ENCODE measurements at places on chromosomes 16 and 17.
A peak's percentile ranks its signal among the peaks of the same experiment; 100 is the strongest.

- DNase-seq: no peak
These were observed 15.9 kb downstream of the C1QTNF1 start for GRCh38 chr17:79039886-79040285.

DNA sequence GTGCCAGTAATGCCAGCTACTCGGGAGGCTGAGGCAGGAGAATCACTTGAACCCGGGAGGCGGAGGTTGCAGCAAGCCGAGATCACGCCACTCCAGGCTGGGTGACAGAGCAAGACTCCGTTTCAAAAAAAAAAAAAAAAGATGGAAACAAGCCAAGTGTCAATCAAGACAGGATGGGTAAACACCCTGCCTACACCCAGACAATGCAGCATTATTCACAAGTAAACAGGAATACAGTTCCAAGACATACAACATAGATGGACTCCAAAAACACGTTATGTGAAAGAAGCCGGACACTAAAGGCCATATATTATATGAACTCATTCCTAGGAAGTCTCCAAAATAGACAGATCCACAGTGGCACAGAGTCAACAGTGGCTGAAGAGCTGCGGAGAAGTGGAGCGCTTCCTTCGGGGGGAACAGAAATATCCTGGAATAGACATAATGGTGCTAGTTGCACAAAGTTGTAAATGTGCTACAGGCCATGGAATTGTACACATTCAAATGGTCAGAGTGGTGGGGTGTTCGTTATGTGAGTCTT lies 33.9 kb downstream of the ANKRD11 start:
- DNase-seq: no peak

- no peak for DNase-seq
These were observed 161.5 kb downstream of the FTO start for GRCh38 chr16:53865494-53865863.

DNA sequence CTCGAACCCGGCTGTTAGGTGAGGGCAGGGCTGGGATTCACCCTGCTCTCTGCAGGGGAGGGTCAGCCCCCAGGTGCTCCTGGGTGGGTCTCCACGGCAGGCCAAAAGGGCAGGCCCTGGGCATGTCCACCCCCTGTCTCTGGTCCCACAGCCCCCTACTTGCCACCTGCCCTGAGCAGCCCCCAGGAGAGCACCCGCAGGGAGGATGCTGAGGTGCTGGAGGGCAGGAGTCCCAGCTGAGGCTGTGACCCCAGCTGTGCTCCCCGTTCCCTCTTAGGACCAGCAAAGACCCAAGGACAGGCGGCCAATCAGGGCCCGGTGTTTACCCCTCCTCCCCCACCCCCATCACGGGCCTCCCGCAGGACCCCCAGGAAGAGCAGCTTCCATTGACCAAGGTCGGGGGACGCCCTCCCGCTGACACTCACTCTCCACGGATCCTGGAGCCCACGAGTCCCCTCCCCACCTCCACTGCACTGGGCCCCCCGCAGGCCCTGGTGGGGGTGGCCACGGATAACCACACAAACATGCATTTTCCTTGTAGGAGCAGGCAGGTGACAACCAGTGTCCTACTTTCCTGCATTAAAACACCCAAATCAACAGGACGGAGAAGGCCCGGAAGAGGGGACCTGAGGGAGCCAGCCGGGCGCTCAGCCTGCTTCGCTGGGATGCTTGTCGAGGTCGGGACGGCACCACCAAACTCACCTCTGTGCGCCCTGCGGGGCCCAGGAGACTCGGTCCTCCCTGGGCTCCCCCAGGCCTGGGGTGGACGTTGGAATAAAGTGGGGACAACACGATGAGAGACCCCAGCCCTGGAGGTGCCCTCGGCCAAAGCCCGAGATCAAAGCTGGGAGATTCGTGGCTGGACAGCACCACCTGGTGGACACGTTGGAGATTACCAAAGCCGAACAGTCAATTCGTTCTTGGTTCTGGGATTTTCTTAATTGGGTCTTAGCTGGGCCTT lies 22.5 kb upstream of the ENPP7 start:
- DNase-seq: peak; percentile 86

DNA sequence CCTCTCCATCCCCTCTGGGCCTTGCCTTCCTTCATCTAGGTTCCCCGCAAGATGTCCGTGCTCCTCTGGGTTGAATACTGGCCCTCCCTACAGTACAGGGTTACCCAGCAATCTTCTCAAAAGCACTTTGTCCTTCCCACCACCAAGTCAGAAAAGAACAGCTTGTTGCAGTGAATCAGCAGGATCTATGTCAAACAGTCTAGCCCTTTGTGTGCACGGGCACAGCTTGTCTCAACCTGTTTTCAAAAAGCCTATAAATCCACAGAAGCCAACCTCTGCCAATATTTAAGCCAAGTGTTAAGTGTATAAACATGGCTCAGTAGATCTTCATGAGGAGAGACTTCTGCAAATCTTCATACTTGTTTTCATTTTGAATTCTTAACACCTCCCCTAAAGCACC lies 25.2 kb downstream of the C17orf67 start:
- no peak for DNase-seq

DNA sequence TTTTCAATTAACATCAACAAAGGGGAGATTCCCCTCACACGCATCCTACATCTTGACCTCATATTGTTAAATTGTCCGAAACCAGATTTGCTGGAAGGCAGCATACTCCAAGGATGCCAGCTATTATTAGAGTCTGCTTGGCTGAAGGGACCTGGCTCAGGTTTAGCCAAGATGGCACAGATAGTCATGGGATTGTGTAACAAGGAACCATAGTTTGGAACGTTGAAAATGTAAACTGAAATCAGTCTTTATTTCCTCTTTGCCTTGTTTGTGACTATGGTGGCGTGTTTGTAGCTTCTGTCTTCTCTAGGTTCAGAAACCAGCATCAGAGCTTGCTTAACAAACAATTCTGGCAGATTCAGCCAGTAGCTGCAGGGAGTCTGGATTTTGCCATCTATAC lies 5.9 kb downstream of the ARSG start:
- no peak for DNase-seq

- DNase-seq: no peak
These were observed 2064.6 kb downstream of the TP53TG3F start for GRCh38 chr16:35523991-35524390.

GRCh38 chr17:32268734-32269288 lies 3.2 kb downstream of the RHBDL3 start:
- DNase-seq: no peak

GRCh38 chr16:49556606-49557446 lies 183.2 kb downstream of the C16orf78 start:
- DNase-seq: no peak

GRCh38 chr17:68462381-68463210 lies 5.3 kb upstream of the WIPI1 start:
- DNase-seq: peak; percentile 81

DNA sequence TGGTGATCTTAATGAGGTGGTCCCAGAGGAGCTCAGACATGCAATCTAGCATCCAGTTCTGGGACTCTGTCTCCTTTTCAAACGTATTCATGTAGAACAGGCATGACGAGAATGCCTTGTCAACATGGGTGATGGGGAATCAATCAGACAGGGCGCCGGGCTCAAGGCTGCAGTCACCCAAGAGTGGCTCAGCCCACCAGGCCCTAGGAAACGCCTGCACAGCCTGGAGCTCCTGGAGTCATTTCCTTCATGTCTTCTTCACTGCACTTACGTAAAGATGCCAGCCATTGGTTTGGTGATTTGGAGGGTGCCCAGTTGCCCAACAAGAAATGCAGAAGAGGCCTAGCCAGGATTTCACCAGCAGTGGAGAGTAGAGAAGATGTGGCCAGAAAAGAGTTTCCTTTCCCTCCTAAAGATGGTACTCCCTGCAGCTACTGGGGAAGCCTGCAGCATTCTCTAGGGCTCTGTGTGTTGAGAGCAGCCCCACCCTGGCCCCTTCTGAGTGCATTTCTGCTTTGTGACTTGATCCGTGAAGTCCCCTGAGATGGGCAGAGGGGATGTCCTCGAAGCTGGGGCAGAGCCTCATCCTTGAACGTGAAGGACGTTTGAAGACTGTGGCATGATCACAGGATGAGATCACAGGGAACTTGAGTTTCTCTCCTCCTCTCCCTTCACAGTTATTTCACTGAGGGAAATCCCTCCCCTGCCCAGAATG lies 24.0 kb upstream of the STH start:
- no peak for DNase-seq

GRCh38 chr17:7314719-7315569 lies at the start of gene GPS2:
GPS2 (minus strand) TSS chr17:7315360; CDS start chr17:7315052, 308 bp downstream.
- peak; percentile 97 for DNase-seq

GRCh38 chr17:48254896-48255295 lies 147.3 kb downstream of the SNX11 start:
- no peak for DNase-seq

GRCh38 chr16:27636453-27637240 lies 86.7 kb downstream of the KATNIP start:
- no peak for DNase-seq

DNA sequence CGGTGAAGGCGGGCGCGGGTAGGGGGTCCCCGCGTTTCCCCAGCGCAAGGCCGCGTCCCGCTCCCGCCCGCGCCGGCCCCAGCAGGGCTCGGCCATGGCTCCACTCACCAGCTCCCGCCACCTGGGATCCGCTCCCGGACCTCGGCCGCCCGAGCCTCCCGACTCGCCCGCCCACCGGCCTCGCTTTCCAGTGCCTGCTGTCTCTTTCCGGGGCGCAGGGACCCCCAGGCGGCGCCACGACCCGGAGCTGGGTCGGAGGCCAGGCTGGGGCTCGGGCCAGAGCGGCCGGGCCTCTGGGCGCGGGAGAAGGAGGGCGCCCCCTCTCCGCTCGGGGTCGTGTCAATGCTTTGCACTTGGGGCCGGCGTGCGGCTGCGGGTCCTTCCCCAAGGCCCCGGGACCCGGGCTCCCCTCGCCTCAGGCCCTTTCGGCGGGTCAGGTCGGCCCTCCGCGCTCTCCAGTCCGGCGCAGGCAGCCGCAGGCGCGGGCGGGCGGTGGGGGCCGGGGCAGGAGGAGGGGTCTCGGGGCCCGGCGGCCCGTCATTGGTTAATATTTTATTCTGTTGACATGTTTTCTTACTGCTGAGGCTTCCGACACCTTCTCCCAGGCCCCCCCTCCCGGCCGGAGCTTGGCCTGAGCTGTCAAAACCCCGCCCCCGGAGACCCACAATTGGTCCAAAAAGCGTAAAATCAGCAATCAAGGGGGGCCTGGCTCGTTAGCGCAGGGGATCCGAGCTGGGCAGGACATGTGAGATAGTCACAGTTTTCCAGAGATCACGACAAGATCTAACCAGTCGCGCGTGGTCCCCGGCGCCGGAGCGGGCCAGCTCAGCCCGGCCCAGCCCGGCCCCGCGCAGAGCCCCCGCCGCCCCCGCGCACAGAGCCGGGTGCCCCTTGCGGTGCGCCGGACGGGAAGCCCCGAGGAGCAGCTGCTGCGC lies at the start of gene TBX2:
Gene TBX2, plus strand, starts transcription at position 713 of the 935 bp plus-strand sequence. CDS start 334 bp downstream, outside the sequence.
- no peak for DNase-seq

GRCh38 chr17:1711804-1712203 lies 1.6 kb upstream of the TLCD2 start:
- DNase-seq: no peak

DNA sequence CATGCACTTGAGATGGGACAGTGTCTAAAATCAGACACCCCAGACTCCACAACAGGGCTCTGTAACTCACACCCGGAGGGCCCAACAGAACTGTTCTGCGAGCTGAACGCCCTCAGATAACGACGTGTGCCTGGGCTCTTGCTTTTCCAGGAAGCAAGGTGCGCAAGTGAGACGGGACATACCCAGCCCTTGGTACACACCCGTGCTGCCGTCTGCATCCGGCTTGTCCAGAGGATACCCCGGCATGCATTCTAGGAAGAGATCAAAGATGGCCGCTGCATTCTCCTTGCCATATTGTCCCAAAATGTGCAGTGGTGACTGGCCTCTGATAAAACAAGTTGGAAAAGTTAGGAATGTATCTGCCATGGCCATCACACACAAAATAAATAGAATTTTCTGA lies 29.4 kb downstream of the CYB5D2 start:
- DNase-seq: no peak

DNA sequence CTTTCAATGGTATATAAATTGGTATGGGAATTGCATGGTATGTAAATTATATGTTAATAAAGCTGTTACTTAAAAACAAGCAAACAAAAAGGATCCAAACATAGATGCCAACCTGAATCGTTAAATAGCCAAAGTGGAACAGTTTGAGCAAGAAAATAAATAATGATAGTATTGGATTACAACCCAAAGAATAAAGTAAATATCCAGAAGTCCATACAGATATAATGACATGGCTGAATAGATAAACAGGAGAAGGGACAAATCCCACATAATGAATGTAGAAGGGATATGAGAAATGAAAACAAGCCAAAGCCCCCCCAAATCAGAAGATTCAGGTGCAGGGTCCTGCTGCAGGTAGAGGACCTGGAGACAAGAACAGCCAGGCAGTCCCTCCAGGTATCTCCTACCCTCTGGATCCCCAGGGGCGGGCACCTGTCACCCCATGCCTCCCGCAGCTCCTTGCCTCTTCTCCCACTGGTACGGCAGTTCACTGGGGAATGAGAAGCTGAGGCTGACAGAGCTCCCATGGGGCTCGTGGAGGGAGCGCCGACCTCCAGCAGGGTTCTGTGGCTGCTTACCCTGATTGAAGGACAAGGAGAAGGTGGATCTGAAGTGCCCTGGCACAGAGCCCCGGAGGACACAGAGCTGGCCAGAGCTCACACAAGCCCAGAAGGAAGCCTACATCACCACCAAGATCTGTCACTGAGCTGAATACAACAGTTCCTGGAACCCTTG lies 9.9 kb upstream of the LCAT start:
- no peak for DNase-seq

DNA sequence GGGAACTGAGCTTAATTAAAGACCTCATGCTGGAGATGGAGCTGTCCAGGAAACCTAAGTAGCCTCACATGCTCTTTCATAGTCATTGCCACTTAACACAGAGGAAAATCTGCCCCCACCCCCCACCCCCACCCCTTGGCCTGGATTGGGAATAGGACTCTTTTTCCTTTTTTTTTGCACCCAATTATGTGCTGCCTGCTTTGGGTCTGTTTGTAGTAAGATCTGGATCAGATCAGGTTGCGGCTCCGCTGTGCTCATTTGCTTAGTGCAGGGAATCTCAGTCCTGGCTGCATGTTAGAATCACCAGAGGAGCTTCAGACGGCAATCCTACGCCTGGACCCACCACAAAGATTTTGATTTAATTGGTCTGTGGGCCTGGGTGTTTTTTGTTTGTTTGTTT lies 219.0 kb downstream of the UTP18 start:
- no peak for DNase-seq

DNA sequence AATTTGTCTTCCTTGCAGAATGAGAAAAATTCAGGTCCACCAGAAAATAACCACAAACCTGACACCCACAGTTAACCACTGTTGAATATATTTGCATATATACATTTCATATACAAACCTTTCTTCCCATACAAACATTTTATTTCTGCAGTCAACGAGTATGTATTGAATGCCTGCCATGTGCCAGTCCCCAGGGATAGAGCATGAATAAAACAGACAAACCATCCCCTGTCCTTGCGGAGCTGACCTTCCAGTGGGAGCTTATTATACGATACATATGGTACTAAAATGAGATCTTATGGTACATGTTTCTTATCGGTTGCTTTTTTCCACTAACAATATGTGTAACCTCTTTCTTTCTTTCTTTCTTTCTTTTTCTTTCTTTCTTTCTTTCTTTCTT lies 116.7 kb downstream of the PITPNC1 start:
- DNase-seq: no peak

GRCh38 chr16:62298600-62298999 lies 262.4 kb upstream of the CDH8 start:
- no peak for DNase-seq
